Caki2 (cell line): ENCODE measurements at places on chromosomes 3 and 15. TPM values are rescaled to one million over a fixed set of nuclear protein-coding genes. Genes with fewer than 3 reads are reported as not detected.
A peak's percentile ranks its signal among the peaks of the same experiment; 100 is the strongest.

DNA sequence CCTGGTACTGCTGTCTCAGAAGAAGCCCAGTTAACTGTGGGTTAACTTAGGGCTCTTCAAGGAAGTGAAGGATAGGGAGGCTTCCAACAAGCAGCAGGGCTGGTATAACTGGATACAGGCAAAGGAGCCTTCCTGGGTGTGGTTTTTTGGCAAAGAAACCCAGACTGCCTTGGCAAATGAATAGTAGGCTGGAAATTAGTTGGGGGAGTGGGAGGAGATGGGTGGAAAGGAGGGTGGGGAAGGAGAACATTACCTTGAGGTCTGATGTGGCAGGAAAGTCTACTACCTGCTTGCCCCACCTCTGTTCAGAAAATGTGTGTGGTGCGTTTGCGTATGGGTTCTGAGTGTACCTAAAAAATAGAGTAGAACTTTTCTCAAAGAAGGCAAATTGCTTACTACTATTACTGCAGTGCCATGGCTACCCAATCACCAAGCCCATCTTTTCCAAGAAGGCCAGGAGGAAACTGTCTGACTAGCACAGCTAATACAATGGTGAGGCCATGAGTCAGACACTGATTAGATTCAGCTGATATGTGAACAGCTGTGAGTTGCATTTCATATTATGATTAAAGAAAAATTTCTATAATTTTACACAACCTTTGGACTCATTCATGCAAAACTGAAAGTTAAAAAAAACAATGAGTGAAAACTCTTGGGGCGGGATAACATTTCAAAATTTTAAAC is 55.2 kb downstream of the SPTSSB start:
- DNase-seq: no peak

GRCh38 chr3:147304756-147305155 is 101.6 kb downstream of the ZIC4 start:
- DNase-seq: no peak

Gene SLC41A3
- 37.2 and 49.5 TPM in 2 replicates for total RNA-seq

GRCh38 chr3:150319900-150320299 is 88.2 kb upstream of the TSC22D2 start:
- DNase-seq: peak; percentile 90

DNA sequence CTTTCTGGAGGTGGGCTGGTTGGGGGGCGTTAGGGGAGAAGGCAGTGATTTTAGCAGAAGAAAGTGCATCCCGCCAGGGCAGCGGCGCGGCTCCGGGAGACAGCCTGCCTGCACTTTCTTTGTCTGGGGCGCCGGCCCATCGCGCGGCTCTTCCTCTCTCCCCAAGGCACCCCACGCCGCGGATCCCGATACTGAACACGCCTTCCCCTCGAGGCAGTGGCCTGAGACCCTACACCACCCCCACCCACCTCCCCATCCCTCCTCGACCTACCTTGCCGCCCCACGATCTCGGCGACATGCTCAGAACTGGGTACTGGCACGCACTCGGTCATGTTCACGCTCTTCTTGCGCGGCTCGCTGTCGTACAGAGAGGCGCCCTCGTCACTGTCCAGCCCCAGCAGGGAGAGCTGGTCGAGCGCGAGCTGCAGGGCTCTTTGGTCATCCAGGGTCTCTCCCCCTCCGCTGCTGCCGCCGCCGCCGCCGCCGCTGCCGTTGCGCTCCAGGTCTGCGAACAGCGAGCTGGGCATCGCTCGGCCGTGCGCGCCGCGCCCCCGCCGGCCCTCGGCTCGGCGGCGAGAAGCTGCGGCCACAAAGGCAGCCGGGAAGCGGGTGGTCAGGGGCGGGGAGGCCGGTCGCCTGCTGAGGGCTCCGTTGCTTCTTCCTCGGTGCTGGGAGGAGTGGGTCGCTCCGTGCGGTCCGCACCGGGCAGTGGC is 483 bp downstream of the MEX3B start:
- DNase-seq: peak; percentile 76

DNA sequence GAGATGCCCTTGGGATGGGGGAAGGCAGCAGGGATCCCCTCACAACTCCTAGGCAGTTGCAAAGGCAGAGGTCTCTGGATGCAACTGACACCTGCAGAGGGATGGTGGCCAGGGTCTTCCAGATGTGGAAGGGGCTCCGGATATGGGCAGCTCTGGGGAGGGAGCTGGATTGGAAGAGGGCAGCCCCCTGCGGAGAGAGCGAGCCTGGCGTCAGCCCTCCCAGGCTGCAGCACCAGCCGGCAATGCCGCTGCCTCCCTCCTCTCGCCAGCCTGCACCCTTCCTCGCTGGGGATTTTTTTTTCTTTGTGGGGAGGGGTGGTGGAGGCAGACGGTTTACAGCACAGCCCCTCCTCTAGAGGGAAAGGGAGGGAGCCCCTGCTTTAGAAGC is 1.6 kb downstream of the INSYN1 start:
- DNase-seq: no peak

- DNase-seq: no peak
Observed at GRCh38 chr3:126106336-126107202, 22.6 kb upstream of the SLC41A3 start.
